CD4-positive, alpha-beta memory T cell (primary cell): ENCODE measurements at places on chromosomes 2 and 18. TPM values are rescaled to one million over a fixed set of nuclear protein-coding genes. Genes with fewer than 3 reads are reported as not detected.

The TCF7L1 gene
- not detected for total RNA-seq

The KCNF1 gene
- total RNA-seq: not detected

The GRP gene
- total RNA-seq: not detected

The BBS5 gene
- 1.8 TPM for total RNA-seq

The STEAP3 gene
- 0.32 TPM for total RNA-seq

The AMER3 gene
- total RNA-seq: not detected

The MAP3K19 gene
- total RNA-seq: not detected

The VWA3B gene
- not detected for total RNA-seq

The EFHD1 gene
- 1.4 TPM for total RNA-seq

The CAPN13 gene
- total RNA-seq: not detected

The C18orf54 gene
- total RNA-seq: 3.8 TPM

The PRSS56 gene
- total RNA-seq: not detected

The SNORC gene
- total RNA-seq: 1.4 TPM

The DSC2 gene
- not detected for total RNA-seq

The SLC39A6 gene
- total RNA-seq: 18.9 TPM

The IL1F10 gene
- not detected for total RNA-seq

DNA sequence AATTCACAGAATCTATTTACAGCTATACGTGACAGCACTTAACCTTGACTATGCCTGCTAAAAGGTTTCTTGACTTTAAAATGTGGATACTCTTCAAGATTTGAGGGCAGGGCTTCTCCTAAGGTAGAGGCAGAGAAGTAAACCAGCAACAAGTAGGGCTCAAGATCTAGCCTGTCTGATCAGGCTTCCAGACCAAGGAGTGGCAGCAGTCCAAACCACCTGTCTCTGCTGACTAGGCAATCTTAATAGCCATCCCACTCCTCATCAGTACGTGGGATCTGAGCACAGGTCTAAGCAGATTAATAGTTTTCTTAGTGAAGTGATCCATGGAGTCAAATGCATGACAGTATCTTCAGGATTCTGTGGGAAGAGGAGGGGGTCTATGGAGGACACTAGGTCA, 100.4 kb downstream of the GPD2 start:
- DNase-seq: no peak

DNA sequence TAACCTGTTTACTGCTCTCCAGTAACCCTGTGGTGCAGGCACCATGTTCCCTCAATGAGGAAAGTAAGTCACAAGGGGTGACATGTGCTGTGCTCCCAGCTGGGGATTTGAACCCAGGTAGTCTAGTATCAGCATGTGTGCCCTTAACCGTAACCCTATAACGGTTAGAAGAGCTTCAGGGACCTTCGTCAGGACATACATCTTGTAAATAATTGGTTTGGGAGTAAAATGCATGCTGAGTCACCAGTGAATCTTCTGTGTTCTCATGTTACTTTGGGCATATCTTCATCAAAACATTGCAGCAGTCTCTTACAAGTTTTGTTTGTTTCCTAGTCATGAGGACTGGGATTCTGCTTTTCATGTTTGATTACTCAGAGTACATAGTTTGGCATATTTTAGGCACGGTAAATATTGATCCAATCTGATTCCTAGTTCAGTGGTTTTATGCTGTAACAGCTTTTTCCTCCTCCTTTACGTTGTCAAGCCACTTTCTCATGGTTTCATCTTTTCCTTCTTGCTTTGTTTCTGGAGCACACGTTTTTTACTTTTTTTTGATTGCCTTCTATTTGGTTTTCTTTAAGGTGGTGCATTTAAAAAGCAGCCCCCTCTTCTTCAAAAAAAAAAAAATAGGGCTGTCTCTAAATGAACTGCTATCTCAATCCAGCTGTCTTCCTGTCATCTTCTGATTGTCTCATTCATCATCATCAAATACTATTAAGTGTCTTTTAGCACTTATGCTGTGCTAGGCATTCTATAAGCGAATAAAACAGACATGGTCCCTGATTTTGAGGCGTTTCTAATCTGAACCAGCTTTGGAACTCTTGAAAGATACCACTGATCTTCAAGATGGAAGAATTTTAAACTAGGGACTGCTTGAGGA, 50.4 kb downstream of the CLIP4 start:
- DNase-seq: no peak

- no peak for DNase-seq
Measured at GRCh38 chr18:48669991-48670750, 131.3 kb downstream of the CTIF start.

DNA sequence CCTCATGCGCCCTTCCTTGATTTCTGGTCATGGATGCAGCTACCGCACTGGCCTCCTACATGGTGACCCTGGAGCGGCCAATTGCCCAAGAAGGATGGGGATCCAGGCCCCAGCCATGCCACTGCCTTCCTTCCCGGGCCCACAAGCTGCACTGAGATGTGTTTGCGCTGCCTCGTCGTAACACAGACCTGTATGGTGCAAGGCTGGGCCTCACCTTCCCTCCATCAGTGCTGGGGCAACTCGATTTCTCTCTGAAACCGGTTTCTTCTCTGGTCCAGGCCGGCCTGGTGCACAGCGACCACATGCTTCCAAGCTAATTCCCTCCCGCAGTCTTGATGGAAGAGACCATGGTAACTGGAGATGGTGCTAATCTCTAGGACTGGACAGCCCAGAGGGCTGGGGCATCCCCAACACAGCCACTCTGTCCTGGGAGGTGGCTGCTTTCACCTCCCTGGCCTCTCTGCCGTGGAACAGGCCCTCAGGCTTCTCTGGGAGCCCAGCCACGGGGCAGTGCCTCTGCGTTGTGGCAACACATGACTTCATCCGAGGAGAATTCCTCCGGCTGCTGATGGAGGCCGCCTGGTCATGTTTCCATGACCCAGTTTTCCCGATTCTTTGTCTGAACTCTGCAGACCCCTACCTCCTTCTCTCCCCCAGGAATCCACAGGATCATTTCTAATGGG, 184.2 kb downstream of the GLI2 start:
- no peak for DNase-seq

GRCh38 chr2:182854375-182855105, 11.9 kb downstream of the FRZB start:
- DNase-seq: no peak

- DNase-seq: no peak
Measured at GRCh38 chr18:59885579-59886163, 14.1 kb upstream of the PMAIP1 start.

DNA sequence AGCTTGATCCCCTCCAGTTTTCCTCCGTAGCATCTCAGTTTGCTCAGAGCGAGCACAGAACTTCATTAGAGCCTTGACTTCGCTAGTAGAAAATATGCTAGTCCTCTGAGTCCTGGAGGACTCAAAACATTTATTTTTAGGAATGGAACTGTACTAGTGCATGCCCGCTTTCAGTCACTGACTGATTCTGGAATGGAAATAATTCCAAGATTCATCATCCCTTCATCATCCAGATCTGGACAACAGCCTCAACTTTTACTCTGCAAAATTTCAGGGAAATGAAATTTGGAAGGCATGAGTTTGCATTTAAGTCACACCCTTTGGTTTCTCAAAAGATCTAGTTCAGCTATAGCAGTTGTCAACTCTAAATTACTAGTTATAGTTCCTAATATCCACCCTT, 304.6 kb downstream of the XIRP2 start:
- no peak for DNase-seq

DNA sequence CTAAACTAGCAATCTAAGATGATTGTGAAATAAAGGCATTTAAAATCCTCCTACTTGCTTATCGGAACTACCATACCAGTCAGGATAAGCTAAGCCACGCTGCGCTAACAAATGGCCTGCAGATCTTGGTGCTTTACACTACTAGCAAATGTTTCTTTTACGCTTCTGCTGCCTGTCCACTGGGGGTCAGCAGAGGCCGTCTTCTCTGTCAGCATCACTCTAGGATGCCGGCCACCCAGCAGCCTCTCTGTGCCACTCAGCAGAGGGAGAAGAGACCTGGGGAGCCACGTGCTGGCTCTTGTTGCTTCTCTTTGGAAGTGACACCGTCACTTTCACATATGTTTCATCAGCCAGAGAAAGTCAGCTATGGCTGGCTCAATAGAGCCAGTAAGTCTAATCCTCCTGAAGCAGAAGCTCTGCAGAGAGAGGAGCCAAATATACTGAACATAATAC, 36.6 kb downstream of the COPS8 start:
- peak; percentile 18 for DNase-seq

- no peak for DNase-seq
Measured at GRCh38 chr2:217638031-217638430, 364.8 kb downstream of the TNS1 start.

GRCh38 chr18:75249672-75250470, 39.3 kb downstream of the TSHZ1 start:
- DNase-seq: no peak

DNA sequence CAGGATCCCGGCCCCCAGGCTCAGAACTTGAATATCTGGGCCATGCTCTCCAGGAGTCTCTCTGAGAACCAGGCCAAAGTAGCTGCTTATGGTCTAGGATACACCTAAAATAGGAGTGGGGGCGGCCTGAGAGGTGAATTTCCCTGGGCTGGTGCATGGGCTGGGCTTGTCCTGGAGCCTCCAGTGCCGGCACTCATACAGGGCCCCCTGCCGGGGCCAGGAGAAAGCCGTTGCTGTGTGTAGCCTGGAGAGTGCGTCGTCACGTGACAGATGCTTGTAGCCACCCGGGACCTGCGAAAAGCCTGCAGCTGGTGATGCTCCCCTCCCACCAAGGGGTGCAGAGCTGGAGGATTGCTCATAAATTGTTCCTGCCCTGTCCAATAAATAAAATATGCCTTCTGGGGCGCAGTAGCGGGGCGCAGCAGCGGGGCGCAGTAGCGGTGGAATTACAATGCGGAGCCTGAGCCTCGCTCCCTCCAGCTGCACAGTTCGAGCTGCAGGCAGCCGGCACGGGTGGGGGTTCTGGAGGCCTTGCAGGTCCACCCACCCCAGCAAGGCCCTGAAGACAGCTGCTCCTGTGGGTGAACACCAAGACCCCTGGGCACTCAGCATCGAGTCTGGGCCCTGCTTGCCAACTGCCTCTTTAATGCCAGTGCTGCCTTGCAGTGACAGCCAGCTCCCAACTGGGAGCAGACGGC, 289.9 kb downstream of the NDUFA10 start:
- DNase-seq: no peak

DNA sequence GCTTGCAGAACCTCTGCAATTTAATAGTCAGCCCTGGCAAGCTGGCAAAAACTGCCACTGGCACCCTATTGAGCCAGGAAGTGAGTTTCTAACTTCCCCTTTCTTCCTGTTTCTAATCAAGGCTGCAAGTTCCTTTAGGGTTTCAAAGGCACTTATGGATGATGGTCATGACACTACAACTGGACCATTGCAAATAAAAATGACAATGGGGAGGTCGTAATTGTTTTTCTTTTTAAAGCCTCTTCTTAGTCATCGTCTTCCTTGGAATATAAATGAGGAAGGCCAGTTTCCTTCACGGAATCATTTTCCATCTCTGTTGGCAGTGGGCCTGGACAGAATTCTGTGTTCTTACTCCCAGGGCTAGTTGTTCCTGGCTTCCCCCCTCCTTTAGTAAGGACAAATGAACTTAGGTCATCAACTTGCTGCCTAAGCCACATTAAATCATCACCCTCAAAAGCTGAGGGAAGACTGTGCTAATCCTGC, 35.8 kb downstream of the SH3RF3 start:
- no peak for DNase-seq

- no peak for DNase-seq
Measured at GRCh38 chr2:50879457-50879856, 152.5 kb downstream of the NRXN1 start.

DNA sequence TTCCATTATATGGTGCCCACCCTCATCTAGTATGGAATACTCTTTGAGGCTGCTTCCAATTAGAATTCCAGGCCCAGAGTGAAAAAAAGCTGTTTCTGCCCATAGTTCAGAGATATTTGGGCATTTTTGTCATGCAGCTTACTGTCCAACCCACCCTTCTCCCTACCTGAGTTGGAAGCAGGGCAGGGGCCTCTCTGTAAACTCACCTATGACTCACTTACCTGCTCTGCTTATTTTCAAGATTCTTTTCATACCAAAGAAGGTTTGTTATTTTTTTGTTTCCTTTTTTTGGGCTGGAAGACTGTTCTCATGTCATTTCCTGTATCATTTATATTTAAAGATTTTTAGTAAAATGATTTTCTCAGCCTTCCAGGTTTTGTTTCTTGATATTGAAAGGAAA, 38.4 kb upstream of the PPP1R1C start:
- no peak for DNase-seq

GRCh38 chr2:219426534-219427136, 8.0 kb upstream of the SPEG start:
- no peak for DNase-seq

- no peak for DNase-seq
Measured at GRCh38 chr2:206112846-206113547, 27.0 kb upstream of the INO80D start.

- DNase-seq: no peak
Measured at GRCh38 chr2:150621526-150622213, 134.2 kb upstream of the RND3 start.

- DNase-seq: no peak
Measured at GRCh38 chr2:15640261-15640711, 48.6 kb downstream of the DDX1 start.

GRCh38 chr2:73314441-73314840, 21.1 kb upstream of the EGR4 start:
- no peak for DNase-seq

DNA sequence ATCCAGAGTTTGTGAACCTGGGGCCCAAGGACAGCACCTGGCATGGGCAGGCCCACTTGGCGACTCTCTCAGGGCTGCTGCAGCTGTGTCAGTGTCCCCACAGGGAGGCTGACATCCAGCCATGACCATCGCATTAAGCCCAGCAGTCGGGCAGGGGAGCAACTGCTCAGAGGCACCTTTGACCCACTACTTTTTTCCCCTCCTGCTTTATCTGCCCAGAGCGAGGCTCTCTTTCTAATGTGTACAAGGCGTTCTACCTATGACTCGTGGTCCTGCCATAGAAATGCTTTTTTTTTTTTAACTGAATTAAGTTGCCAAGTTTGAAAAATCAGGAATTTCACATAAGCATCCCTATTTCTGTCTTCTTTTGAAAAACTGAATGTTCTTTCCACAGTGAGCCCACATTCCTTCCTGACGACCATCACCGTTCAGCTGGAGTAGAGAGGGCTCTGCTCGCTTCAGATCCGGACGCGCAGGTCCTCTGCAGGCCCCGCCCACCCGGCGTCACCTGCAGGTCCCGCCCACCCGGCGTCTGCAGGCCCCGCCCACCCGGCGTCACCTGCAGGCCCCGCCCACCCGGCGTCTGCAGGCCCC, 403 bp upstream of the CLUL1 start:
- DNase-seq: no peak

GRCh38 chr2:234032279-234032856, 18.1 kb upstream of the SPP2 start:
- DNase-seq: peak; percentile 81

GRCh38 chr2:203992509-203992908, 55.9 kb downstream of the ICOS start:
- no peak for DNase-seq

GRCh38 chr2:63500398-63500797, 87.9 kb downstream of the WDPCP start:
- no peak for DNase-seq

- no peak for DNase-seq
Measured at GRCh38 chr18:50127516-50128210, 67.3 kb downstream of the MYO5B start.

DNA sequence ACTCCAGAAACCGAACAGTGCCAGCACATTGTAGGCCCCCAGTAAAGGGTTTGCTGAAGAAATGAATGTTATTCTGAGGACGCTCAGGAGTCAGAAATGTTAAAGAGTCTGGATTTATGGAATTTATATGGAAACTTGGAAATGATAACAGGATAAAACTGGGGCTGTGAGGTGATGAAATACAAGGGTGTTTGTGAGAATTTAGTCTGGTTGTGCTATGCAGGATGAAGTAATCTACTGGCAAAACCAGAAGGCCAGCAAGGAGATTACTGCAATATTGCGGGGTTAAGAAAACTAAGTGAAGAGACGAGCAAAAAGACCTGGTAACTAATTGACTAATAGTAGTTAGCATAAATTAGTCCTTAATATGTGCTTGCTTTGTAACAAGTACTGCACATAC, 467.8 kb downstream of the ZEB2 start:
- DNase-seq: no peak
